T-helper 2 cell treated with Interferon-gamma antibody and Interleukin-4, amounts not matched to agents 5 μg/mL and 100 μg/mL, for 36 hours (primary cell): ENCODE measurements at places on chromosomes 3 and 15.

DNA sequence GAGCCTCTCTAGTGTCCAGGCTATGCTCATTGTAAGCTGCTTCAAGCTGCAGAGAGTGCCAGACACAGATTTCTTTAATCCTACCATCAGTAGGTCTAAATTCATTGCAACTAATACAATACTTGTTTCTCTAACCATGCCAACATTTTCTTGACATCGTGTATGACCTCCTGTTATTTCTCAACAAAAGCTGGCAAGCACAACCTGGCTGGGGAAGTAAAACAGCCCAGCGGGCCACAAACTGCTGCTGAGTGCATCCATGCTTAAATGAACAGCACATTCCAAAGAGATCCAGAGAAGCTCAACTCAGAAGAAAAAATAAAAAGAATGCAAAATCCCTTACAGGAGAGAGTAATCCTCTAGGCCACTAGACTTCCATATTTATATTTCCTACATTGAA lies 36.5 kb downstream of the GMNC start:
- DNase-seq, result no peak

GRCh38 chr15:63454503-63455211 lies 49.7 kb upstream of the USP3 start:
- DNase-seq, result no peak

GRCh38 chr15:57259568-57260040 lies 116.7 kb upstream of the CGNL1 start:
- no peak for DNase-seq

DNA sequence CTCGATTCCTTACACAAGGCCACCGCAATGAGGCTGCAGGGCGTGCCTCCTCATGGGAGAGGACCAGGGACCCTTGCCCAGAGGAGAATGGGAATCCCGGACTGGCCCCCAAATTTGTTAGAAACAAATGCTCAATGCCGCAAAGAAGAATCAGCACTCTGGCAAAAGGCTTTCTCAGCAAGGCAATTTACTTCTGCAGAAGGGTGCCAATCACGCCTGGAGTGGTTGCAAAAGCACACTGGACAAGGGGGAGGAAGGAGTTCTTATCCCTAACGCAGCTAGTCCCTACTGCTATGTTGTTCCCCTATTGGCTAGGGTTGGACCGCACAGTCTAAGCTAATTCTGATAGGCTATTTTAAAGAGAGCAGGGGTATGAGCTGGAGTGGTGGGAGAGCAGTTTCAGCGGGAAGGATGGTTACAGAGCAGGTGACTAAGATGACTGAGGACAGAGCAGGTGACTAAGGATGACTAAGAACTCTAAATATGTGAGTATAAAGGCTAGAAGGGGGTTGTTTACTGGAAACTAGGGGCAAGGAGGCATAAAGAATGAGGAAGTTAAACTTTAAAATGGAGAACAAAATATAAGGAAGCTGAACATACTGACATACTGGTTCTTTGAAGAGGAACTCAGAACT lies 48.5 kb downstream of the KATNBL1 start:
- no peak for DNase-seq

- no peak for DNase-seq
These were observed 86.5 kb upstream of the PRR23E start for GRCh38 chr3:127106456-127106855.

- no peak for DNase-seq
These were observed 365.3 kb upstream of the KCNMB2 start for GRCh38 chr3:178170698-178171535.

DNA sequence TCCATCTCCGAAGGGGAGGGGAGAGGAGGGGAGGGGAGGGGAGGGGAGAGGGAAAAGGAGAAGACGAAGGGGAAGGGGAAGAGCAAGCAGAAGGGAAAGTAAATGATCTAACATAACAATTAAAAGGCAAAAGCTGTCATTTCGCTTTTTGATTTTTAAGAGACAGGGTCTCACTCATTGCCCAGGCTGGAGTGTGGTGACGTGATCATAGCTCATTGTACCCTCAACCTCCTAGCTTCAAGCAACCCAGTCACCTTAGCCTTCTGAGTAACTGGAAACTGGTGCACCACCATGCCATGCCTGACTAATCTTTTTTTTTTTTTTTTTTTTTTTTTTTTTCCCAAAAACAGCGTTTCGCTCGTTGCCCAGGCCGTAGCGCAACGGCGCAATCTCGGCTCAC lies 22.6 kb downstream of the ADAM10 start:
- DNase-seq, result no peak

GRCh38 chr15:76181705-76182107 lies 121.9 kb downstream of the TMEM266 start:
- DNase-seq, result peak; percentile 55

- no peak for DNase-seq
These were observed 32.9 kb downstream of the PIK3CA start for GRCh38 chr3:179181021-179181472.

GRCh38 chr3:138747225-138747624 lies 87.5 kb downstream of the PIK3CB start:
- DNase-seq, result no peak

DNA sequence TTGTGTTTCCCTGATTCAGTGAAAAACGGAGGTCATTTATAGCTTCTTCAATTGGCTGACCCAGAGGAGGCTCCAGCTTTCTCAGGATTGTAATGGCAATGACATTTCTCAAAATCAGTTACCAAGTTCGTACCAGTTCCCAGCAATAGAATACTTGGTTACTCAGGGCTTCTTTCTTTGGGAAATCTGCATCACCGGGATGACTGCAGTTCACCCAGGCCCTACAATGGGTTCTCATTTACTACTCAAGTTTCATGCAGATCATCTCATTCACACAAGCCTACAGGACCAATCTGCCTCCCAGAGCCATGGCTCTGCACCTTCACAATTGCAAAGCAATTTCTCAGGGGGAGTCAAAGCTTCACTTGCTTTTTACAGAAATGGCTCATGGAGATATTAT lies 109.6 kb downstream of the FHIT start:
- DNase-seq, result no peak

DNA sequence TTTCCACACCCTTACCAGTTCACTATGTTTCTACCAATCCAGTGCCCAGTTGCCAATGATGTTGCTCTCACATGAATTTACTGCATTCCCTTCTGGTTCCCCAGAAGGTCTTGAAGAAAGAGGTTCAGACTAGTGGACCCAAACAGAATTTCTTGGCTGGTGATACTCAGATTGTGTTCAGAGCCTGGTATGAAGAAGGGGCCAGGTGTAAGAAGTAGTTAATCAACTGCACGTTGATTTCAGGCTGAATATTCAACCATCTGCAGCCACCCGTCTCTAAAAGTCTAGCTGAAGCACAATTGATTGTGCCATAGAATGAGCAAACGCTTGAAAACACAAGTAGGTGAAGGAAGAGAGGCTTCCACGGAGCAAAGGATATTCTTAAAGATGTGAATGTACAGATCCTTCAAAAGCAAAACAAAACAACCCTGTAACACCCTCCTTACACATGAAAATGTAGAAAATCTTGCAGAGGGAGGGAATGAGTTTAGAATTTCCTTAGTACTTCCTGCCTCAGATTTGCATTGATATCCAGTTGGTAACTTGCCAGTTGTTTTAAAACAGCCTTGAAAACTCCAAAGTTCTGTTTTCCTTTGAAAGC lies 4.7 kb downstream of the RBMS3 start:
- DNase-seq, result no peak

- DNase-seq, result no peak
These were observed 8.4 kb downstream of the RAB6B start for GRCh38 chr3:133887074-133887802.

DNA sequence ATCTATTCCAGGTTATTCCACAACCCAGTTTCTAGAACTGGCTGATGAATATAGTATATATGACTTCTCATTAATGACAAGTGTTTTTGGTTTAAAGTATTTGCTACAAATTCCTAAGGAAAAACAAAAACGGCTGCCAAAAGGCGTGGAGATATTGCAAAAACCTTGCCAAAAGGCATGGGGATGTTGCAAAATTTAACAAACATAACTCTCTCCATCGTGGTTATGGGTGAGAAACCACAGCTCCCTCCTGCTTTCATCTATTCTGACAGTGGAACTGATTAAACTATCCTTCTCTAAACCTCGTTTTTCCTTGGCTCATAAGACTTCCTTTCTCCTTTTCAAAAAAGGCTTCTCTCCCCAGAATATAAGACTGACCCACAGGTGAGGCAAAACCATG lies 342.0 kb upstream of the PDZRN3 start:
- DNase-seq, result no peak

DNA sequence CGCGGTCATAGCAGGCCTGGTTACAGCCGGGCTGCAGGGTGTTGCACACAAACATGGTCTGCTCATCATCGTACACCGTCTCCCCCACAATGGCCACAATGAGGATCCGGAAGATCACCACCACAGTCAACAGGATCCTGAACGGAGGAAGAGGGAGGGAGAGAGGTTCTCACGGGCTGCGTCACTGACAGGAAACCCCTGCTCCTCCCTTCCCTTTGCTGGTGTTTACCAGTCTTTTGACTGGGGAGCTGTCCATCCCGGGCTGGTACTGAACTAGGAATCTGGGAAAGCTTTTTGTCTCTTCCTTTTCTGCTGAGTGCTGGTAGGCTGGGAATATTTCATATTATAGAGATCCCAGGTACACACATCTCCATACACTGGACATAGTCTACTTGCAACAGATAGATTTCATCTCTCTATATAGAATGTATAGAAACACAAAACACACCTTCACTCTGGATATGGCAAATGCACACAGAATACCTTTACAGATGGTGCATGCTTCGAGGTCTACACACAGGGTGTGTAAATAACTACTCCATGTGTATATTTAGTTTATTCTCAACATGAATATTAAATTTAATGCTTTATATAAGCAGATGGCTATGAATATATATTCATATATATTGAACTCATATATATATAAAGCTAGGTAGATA lies 1.4 kb downstream of the GJD2 start:
- no peak for DNase-seq

GRCh38 chr15:23441204-23441603 lies 5.8 kb downstream of the GOLGA6L2 start:
- no peak for DNase-seq

DNA sequence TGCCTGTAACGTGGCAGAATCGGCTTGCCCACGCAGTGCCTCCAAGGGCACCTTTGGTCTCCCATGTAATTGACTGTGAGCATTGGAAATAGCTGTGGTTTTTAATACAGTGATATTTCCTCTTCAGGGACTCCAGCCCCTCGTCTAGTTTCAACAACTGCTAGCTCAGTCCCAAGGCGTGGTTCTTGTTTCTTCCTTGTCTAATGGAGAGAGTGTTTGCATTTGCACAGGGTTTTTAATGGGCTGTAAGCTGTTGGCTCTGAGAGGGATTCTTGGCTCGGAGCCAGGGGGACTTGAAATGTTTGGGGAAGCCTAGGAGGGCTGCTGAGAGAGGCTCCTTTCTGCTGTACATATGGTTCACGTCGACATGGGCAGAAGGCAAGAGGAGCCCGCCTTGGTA lies 86.2 kb downstream of the THSD4 start:
- no peak for DNase-seq

DNA sequence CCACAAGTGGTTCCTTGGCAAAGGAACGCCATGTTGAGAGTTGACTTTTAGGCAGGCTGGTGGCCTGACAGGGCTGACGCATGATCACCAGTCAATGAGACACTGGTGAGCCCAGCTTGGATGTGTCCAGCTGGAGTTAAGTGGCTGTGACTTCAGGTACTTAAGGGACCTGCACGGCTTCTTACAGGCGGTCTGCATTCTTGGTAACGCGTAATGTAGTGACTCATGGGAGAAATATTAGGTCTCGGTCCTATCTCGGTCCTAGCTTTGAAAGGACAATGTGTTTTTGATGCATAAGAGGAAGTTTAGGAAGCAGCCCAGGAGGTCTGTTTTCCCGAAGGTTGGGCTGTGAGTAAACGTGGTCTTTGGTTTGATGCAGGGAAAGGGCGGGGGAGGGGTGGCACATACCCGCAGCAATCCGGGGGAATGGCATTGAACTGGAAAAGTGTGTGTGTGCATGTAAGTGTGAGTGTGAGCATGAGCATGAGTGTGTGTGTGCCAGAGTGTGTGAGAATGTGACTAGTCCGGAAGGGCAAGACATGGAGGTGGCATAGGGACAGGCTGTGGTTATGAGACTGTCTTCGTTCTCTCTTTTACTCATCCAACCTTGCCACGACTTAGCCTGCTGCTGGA lies 55.3 kb downstream of the FAM43A start:
- no peak for DNase-seq

- no peak for DNase-seq
These were observed 175.3 kb downstream of the ABHD5 start for GRCh38 chr3:43865887-43866528.

DNA sequence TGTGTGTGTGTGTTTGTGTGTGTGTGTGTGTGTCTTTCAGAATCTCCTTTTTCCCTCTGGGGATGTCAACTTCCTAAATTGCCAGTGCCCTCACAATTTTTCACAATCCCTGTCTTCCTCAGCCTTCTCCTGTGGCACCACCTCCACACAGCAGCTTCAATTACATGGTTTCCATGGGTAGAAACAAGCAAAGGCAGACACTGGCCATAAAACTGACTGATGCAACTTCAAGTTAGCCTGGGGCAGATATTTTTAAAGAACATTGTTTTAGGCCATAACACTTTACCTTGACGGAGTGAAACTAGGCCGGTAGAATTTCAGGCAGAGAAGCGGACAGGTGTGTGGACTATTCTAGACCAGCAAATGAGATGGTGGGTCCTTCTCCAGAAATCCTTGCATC lies 405.8 kb upstream of the SUCLG2 start:
- no peak for DNase-seq

DNA sequence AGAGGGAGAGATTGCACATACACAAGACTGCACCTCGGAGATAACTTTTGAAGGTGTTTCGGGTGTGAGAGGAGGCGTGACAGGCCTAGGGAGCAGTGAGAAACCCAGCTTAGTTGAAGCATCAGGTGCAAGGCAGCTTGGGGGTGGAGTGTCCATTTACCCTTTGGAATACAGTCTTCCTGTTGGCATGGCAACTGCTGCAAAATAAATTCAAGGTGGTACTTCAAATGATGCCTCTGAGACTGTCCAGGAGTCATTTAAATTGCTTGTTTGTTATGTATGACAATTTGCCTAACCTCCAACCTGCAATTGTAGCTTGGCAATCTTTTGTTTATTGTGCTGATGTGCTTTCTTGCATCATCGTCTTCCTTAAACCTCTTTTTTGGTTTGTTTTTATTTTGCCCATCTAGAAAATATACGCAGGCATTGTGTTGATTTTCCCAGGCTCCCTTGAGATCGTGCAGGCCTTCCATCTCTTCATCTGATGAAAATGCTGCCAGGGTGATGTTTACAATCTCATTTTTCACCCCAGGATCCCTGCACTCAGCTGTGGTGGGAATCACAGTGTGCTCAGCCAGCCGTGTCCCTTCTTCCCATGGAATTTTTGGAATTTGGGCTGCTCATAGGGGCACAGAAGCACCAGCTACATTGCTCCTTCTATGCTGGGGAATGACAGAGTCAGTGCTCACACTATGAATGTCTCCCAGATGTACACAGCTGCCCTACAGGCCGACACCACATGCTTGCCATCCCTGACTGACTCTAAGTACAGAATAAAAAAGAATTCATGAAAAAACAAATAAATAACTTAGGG lies 583.1 kb upstream of the CFAP20DC start:
- no peak for DNase-seq

DNA sequence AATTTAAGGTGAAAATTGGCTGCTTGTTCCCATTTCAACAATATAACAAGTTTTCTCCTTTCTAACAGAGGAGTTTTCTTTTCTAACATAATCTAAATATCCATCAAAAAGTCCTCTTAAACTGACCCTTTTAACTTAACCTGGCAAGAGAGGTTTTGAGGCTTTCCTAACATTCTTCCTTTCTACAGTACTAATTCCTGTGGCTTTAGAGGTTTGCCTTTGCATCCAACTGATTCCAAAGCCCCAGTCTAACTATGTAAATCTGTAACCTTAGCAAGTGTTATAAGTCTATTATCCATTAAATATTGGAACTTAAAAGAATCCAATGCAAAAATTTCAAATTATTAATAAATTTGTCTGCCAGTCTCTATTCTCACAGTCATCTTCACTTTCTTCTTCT lies 134.1 kb downstream of the ISL2 start:
- DNase-seq, result no peak
